ENCODE measurements at places on chromosomes 4 and X.

DNA sequence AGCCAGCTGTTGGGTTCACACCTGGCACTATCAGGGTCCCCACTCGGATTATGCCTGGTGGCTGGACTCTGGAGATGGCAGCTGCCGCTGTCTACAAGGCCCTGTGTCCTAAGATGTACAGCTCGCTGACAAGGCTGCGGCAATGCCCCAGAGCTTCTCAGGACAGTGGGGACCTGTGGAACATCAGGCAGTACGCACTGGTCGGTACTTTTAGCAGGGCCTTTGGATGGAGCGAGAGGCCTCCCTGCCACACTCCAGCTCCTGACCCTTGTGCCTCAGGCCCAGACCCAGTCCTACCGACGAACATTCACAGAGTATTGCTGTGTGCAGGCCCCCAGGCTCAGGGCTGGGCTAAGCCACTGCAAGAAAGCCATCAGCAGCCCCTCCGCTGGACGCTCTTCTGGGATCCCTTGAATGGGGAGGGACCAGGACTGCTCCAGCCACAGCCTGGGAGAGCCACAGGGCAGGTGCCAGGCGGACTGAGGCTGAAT lies 45.7 kb upstream of the HMX1 start:
- DNase-seq: no peak

- no peak for DNase-seq
Measured at GRCh38 chr4:106766519-106766918, 269.6 kb downstream of the DKK2 start.

DNA sequence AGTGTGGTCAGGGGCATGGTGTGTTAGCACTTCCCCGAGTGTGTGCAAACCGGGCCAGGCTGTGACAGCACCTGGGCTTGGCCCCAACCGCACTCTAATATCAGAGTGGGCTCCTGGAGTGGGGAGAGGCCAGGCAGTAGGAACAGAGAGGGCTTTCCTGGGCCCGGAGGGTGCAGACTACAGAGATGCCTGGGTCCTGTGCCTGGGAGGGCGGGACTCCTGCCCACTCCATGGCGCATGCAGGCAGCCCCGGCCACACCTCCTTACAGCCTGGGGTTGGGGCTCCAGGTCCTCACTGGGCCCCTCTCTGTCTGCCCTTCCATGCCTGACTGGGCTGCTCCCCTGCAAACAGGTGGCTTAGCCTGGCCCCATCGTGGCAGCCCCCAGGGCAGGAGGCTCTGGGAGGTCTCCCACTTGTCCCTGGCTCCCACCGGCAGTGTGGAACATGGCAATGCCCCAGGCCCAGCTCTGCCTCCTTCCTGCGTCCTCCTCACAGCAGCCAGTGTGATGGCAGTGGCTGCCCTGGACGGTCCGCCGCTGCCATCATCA lies 60.4 kb downstream of the AGA start:
- DNase-seq: no peak

DNA sequence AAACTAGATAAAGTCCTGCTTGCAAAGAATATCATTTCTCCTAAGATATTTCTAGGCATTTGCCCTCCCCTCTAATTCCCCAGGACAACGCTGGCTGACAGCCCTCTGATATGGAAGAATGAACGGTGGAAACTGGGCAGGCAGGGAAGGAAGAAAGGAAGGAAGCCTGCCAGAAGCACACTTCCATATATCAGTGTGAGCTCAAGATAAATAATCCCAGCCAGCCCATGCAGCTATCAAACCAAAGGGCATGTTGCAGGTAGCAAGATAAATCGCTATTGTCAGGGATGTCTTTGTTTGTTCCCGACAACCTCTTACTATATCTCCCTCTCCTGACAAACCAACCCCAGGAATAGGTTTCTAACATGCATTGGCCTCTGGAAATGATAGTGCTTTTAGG lies 412.8 kb downstream of the HNRNPD start:
- DNase-seq: no peak

DNA sequence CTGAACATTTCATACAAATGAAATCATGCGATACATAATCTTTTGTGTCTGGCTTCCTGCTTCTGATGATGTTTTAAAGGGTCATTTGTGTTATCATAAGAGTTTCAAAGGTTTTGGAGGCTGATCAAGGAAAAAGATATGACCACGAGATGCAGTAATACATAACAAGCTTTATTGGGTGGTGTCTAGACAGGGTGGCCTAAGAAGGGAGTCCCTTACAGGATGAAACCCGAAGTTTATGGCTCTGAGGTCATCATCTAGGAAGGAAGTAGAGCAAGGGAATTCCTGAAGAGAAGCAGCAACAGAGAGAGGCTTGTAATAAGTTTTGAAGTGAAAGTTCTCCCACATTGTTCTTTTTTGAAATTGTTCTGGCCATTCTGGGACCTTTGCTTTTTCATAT lies 40.8 kb upstream of the SOD3 start:
- no peak for DNase-seq

GRCh38 chrX:113804819-113805218 lies 779.1 kb upstream of the HTR2C start:
- DNase-seq: no peak

DNA sequence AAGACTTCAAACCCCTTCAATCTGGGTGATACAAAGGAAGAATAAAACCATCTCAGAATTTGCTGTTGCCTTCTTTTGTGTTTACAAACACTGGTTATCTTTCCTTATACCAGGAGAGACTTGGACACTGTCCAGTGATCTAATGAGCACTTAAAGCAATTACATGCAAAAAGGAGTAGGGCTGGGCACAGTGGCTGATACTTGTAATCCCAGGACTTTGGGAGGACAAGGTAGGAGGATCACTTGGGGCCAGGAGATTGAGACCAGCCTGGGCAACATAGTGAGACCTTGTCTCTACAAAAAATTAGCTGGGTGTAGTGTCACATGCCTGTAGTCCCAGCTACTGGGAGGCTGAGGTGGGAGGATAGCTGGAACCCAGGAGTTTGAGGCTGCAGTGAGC lies 95.7 kb upstream of the DRD5 start:
- DNase-seq: no peak

DNA sequence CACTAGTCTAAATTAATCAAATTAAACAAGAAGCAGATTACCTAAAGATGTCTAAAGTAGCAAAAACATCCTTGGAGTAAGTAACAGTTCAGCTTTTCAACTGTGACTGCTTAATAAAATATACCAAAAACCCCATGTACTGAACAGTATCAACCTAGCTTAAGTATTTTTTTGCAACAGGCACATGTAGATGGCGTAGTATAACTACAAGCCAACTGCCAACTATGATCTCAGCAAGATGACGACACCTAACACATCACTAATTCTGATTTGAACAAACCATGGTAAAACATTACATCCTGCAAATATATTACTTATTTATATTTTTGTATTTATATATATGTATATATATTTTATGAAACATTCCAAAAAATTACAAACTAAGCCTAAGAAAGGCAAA lies 24.5 kb downstream of the DHX15 start:
- no peak for DNase-seq

GRCh38 chr4:15303052-15303641 lies 124.7 kb upstream of the C1QTNF7 start:
- no peak for DNase-seq

DNA sequence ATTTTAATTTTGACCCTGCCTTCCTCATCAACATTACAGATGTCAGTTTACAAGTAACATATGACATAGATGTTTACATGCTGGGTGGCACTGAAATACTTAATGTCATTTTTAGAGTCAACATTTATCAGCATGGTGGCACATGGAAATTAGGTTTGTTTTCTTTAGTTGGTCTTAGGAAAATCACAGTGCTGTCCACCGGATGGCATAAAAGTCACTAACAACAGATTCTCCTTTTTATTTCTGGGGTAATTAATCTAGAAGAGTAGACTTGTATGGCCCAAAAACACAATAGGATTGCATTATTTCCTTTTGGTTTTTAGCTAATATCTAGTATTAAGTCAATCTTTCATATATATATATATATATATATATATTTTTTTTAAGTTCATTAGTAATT lies 88.6 kb upstream of the HHIP start:
- DNase-seq: no peak

DNA sequence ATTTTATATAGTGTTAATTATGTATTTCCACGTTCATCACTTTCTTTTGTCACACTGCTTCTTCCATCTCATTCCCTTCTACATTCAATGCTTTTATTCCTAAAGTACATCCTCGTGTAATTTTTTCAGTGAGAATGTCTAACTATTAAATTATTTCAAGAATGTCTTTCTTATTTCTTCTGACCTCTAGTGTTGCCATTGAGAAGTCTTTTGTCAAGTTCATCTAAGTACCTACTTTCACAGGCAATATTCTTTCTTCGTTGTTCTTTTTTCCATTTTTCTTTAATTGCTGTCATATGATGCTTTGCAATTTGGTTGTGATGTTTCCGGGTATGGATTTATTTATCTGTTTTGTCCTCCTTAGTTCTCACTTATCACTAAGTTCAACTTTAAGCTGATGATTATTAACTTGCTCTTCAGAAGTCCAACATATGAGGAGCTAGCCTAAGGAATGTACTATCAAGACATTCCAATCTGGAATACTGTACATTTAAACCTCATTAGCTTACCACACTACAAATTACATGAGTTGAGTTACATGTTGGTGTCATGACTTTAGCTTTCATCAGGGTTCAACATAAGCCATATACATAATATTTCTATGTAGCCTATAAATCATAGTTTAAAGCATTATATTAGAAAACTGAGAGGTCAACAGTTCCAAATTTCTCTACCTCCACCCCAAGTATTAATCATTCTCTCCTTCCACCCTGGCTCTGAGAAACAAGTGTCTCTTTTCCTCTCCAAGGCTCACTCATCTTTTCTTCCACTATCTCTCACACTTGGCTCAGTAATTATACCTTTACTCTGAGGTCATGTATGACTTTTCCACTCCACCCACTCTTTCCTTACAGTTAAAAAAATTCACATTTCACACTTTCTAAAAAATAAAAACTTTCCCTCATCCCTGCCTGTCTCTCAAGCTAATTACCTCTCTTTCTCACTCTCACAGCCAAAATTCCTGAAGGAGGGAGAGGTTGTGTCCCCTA lies 81.5 kb downstream of the COX18 start:
- DNase-seq: no peak

DNA sequence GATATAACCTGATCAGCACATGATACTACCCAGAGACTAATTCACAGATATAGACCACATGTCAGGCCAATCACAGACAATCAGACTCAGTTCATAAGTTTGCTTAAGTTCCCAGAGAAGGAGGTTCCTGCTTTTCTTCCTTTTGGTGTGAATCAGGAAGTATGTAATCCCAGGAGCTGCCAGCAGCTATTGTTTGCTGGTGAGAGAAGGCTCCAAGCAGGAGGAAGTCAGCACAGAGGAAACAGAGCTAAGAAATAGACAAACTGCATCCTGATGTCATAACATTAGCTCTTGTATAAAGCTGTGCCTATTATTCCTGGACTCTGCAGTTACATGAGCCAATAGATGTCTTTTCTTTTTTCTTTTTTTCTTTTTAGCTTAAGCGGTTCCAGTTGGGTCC lies 50.9 kb downstream of the UCHL1 start:
- DNase-seq: no peak

- DNase-seq: no peak
Measured at GRCh38 chr4:8227771-8228318, 28.8 kb downstream of the SH3TC1 start.

- peak; percentile 37 for DNase-seq
Measured at GRCh38 chrX:69028006-69028760, 137.1 kb downstream of the PJA1 start.

GRCh38 chr4:177351622-177352244 lies 42.1 kb downstream of the NEIL3 start:
- DNase-seq: no peak

GRCh38 chr4:189838821-189839497 lies 101.7 kb upstream of the FRG1 start:
- no peak for DNase-seq

- DNase-seq: no peak
Measured at GRCh38 chrX:151631822-151632221, 63.4 kb upstream of the PRRG3 start.

DNA sequence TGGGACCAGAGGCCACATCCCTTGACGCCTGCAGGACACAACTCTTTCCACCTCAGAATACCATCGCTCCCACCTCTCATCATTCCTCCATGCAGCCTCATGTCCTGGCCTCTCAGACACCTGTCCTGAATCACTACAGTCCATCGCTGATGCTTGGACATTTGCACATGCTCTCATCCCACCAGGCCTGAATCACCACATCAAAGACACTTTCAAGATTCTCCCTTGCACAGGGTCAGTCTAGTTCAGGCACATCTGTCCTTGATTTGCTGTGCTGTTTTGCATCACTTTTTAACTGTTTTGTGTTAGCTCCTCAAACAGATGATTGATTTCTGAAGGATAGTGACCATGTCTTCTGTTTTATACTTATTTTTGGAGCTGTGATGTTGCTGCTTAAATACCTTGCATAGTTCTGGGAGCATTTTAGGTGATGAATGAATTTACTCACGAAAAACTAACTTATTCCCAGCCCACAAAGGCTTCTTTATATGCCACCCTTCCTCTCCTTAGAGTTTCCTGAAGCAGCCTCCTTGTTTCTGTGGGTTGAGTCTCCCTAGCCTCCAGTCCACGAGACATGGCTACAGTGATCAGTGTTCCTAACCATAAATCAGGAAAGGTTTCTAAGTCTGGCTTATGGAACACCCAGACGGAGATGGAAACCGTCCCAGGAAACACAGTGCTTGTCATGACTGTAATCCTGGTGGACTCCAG lies 2.6 kb downstream of the FAM114A1 start:
- no peak for DNase-seq

- DNase-seq: no peak
Measured at GRCh38 chr4:84496706-84497503, 2.2 kb downstream of the NKX6-1 start.

DNA sequence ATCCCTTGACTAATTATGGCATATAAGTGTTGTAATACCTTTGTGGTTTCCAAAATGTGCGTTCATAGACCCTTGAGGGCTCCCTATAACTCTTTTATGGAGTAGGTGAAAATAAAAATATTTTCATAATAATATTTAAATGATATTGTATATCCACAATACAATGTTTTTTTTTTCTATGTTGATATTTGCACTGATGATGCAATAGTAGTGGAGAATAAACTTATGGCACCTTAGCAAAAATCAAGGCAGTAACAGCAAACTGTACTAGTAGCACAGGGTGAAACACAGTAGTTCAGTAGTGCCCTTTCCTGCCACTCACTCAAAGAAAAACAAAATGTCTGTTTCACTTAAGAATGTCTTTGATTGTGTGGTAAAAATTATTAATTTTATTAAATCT lies 465.3 kb downstream of the C4orf33 start:
- no peak for DNase-seq

- no peak for DNase-seq
Measured at GRCh38 chrX:46130247-46130646, 415.0 kb downstream of the ZNF674 start.

DNA sequence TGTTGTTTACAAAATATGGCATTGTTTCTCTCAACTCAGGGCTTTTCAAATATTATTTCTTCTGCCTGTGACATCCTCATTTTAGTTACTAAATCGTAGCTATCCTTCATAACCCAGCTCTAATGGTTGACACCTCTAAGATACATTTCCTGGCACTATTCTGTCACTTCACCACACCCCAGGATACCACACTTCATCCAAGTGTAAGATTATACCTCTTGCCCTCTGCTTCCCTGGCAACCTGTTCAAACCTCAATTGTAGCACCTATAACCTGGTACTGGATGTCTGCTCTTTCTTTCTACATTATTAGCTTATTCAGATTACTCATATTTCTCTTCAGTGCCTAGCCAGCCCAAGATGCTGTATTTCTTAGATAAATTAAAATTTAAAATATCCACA lies 175.7 kb upstream of the SPIN4 start:
- no peak for DNase-seq

GRCh38 chr4:180336494-180337090 lies 1906.6 kb upstream of the TENM3 start:
- DNase-seq: no peak

- no peak for DNase-seq
Measured at GRCh38 chr4:835148-836002, 9.4 kb upstream of the CPLX1 start.
